ENCODE measurements at places on chromosomes 2 and 18.
A peak's percentile ranks its signal among the peaks of the same experiment; 100 is the strongest.

GRCh38 chr2:240149943-240150784, 9.7 kb upstream of the OTOS start:
- peak; percentile 71 for DNase-seq

DNA sequence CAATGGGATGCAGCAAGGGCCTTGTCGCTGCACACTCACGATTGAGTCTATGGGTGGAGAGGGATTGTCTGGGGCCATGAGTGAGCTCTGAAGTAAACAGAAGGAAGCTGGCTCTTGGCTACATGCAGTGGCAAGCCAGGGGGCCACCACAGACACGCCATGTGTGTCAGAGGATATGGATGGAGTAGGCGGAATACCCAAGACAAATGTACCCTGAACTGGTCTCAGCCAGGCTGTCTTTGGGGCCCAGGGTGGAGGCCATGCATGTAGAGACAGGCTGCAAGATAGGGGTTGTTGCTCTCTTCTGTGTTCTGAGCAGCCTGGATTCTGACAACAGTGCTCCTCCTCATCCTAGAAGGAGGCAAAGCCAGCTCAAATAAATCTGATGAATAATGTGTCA, 24.0 kb upstream of the ITGA6 start:
- no peak for DNase-seq

GRCh38 chr2:118837067-118837466, 10.4 kb downstream of the EN1 start:
- no peak for DNase-seq

DNA sequence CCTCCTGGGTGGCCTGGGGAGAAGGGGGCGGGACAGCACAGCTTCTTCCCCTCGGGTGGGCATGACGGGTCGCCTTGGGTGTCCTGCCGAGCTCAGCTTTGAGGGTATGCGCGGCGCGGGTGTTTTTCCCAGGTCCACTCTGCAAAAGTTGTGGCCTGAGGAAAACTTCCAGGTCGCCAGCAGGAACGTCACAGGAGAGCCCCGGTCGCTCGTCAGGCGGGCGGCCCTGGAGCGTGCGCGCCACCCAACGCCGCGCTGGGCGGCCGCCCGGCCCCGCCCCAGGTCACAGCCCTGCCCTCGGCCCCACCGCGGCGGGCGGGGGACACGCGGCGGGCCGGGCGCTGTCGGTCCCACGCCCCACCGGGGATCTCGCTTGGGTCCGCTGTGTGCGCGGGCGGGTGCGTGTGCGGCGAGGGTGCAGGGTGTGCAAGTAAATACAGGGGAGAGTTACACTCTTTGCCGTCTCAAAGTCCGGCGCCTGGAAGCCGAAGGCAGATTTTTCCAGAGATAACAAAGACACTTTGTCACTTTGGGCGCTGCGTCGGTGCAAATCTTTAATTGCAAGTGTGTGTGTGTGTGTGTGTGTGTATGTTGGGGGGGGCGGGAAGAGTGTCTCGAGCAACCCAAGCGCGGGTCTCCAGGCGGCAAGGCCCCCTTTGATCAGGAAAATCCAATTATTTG, 616 bp upstream of the SP5 start:
- DNase-seq, result no peak

GRCh38 chr2:71789556-71790204, 336.3 kb downstream of the DYSF start:
- DNase-seq, result peak; percentile 21

DNA sequence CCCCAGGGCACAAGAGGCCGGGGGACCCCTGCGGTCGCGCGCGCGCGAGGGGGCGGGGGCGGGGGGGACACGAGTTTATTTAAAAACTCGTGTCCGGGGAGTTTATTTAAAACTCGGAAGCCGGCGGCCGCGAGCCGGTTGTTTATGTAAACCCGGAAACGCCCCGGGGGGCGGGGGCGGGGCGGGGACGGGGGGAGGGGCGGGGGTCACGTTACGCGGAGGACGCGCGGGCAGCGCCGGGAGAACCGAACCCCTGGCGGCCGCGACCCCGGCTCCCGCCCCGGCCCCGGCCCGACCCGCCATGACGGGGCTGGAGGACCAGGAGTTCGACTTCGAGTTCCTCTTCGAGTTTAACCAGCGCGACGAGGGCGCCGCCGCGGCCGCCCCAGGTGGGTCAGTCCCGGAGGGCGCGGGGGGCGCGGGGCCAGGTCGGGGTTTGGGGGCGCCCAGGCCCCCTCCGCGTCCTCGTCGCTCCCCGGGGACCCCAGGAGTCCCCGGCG, 4.4 kb downstream of the NFATC1 start:
- peak; percentile 90 for DNase-seq

GRCh38 chr2:112787729-112788393, 3.6 kb upstream of the IL1A start:
- no peak for DNase-seq

DNA sequence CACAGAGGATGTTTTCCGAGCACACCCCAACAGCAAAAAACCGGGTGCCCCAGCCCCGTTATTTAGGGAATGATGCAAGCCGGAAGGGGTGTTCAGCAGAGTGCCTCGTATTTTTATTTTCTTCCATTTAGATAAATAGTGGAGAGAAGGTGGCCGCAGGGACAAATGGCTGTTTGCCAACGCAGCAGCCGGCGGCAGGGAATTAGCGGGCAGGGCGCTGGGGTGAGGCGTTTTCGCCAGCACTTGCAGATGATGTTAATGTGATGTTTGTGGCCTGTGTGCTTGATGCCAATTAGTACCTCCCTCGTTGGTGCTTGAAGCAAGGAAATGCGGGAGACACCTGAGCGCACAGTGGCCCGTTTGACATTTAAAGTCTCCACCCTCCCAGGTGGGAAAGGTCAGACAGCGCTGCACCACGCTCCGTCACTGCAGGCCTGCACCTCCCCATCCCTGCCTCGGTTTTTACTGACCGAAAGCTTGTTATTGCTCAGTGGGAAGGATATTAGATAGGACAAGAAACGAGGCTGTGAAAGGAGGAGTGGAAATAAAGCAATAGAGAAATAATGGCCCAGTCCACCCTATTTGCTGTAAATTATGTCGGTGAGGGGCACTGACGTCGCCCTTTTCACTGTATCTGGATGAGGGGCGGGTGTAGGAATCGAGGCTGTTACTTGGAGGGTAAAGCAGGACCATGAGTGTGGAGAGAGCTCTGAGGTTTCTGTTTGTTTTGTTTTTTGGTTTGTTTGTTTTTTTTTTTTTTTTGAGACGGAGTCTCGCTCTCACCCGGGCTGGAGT, 39.1 kb downstream of the NFATC1 start:
- DNase-seq, result no peak

GRCh38 chr2:128591861-128592822, 273.5 kb upstream of the HS6ST1 start:
- no peak for DNase-seq

GRCh38 chr2:7835693-7836680, 845.9 kb upstream of the ID2 start:
- DNase-seq, result no peak

DNA sequence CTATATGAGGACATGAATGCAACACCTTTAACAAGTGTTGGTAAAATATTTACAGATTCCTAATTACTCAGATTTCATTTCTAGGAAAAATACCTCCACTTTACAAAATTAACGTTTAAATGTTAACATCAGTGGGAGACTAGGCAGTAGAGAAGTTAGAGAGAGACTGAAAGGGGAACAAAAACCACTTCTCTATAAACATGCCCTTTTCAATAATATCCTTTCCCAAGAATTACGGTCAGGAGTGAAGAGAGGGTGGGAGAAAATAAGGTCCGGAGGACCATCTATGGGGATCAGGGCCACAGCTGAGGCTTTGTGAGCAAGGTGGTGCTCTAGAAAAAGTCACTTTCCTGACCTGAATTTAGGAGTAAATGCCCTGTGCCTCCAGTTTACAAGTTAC, 65.3 kb upstream of the WIPF1 start:
- DNase-seq, result no peak

DNA sequence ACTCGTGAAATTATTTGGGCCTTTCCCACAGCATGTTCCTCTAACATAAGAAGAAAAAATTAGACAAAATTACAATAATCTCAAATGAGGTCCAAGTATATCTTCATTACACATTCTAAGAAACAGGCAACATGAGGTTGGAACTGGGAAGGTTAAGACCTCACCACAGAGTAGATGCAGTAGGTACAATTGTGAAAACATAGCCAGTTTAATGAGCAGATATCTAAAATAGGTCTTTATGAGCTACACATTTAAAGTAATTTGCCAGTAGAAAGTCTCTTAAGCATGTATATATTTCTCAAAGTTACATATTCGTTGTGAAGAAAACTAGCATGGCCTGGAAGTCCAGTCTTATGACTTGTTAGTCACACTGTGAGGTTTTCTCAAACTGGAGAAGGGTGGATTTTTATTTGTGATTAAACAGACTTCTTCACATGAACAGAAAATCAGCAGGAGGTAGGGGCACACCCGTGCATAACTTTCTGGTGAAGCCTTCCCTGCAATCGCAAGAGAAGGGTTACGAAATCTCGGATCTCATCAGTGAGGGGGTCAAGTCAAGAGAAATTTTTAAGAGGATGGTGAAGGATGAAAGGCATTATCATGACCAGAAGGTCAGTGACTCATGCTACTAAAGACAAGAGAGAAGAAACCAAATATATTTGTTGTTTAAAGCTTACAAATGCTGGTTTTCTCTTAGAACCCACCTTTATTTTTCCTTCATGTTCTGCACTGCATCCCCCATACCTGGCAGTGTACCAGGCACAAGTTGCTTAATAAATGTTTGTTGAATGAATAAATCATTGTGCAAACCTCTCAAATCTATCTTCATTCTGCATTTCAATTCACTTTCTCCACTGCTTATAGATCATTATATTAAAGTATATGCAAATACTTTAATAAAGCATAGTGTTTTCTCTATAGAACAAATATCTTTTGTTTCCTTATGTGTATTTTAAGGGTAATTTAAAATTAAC, 5.1 kb upstream of the RAB27B start:
- DNase-seq, result no peak

DNA sequence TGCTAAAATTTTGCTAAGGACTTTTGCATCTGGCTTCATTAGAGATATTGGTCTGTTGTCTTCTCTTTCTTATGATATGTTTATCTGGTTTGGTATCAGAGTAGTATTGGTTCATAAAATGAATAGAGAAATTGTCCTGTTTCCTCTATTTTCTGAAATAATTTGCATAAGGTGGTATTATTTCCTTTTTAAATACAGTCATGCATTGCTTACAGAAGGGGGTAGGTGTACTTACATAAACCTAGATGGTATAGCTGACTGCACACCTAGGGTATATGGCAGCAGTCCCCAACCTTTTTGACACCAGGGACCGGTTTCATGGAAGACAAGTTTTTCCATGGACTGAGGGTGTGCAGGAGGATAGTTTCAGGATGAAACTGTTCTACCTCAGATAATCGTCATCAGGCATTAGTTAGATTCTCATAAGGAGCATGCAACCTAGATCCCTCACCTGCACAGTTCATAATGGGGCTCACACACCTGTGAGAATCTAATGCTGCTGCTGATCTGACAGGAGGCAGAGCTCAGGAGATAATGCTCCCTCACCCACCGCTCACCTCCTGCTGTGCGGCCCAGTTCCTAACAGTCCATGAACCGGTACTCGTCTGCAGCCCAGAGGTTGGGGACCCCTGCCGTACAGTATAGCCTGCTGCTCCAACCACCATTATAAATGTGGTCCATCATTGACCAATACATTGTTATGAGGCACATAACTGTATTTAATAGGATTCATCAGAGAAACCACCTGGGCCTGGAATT, 189.2 kb downstream of the FAM210A start:
- no peak for DNase-seq

DNA sequence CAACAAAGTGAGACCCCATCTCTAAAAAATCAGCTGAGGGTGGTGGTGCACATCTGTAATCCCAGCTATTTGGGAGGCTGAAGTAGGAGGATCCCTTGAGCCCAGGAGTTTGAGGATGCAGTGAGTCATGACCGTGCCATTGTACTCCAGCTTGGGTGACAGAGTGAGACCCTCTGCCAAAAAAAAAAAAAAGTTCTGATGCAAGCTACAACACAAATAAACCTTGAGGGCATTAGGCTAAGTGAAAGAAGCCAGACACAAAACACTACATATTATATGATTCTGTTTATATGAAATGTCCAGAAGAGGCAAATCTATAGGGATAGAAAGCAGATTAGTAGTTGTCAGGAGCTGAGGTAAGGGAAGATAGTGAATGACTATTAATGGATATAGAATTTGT, 13.0 kb downstream of the YWHAQ start:
- no peak for DNase-seq

GRCh38 chr2:220101980-220102379, 474.6 kb downstream of the SLC4A3 start:
- no peak for DNase-seq

GRCh38 chr2:143296089-143296488, 166.9 kb downstream of the ARHGAP15 start:
- no peak for DNase-seq

GRCh38 chr2:12556762-12557161, 160.0 kb upstream of the TRIB2 start:
- peak; percentile 65 for DNase-seq

- no peak for DNase-seq
These were observed 41.6 kb upstream of the ACYP2 start for GRCh38 chr2:54073796-54074195.

DNA sequence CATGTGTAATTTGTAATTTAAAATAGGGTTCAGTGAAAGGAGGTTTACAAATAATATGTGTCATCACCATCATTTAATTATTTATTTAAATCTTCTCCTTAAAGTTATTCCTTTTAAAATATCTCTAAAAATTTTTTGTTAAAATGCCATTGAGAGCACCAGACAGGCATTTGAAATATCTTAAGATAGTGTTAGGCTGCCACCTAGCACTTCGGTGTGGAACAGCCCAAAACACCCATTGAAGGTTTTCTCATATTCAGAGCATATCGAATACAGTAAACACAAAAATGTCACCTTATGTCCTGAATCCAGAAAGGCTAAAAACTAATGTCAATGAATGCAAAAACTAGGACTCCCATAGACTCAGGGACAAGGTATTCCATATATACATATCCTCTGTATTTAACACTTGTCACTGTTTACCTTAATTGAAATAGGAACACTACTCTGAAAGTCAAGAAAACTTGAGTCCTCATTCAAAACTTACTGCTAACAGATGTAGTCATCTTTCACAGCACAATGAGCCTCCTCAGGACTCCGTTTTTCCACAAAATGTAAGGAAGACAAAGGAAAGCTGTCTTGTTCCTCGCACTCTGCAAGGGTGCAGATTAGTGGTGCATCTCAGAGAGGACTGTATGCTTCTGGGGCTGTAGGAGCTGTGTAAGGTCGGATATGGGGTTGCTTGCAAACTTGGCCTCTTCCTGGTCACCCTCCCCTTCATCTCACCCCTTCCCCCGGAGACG, 329.5 kb downstream of the PAX3 start:
- no peak for DNase-seq

- no peak for DNase-seq
These were observed 283.4 kb downstream of the MTX2 start for GRCh38 chr2:176552501-176553135.

- DNase-seq, result no peak
These were observed 56.1 kb downstream of the LHCGR start for GRCh38 chr2:48699348-48699930.

GRCh38 chr2:25749676-25750075, 76.3 kb upstream of the DTNB start:
- no peak for DNase-seq

DNA sequence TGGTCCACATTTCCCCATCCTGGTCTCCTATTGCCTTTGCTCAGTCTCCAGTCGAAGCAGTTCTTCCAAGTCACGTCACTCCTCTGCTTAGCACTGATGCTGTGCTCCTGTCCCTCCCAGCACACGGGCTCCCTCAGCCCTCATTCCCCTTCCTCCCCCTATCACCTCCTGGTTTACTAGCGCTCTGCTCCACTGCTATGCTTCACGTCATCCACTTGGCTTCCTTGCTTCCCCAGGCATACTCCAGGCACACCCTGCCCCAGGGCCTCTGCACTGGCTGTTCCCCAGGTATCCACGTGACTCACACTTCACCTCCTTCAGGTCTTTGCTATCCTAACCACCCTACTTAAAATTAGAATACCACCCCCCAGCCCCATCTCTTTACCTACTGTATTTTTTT, 269.3 kb downstream of the GLI2 start:
- no peak for DNase-seq
